Motor neuron (in vitro differentiated cells): ENCODE measurements at places on chromosomes 6 and 20. TPM values are rescaled to one million over a fixed set of nuclear protein-coding genes. Genes with fewer than 3 reads are reported as not detected.

- no peak for ATAC-seq
Observed at GRCh38 chr6:158835616-158836221, 16.6 kb upstream of the EZR start.

DNA sequence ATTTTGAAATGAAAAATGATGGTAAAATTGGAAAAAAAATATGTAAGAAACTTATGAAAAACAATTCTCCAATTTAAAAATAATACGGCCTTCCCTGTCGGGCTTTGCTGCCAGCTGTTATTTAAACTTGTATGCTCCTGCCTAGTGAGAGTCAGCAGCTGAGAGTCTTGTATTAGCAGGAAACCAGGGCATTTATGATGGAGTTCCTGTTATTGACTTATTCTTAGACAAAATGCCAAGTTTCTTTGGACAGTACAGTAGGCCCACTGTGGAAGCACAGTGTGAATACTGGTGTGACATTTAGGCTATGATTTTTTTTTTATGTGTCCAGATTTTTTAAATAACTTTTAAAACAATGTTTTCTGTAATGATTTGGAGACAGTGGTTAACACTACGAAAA, 42.1 kb downstream of the GMDS start:
- ATAC-seq = no peak

DNA sequence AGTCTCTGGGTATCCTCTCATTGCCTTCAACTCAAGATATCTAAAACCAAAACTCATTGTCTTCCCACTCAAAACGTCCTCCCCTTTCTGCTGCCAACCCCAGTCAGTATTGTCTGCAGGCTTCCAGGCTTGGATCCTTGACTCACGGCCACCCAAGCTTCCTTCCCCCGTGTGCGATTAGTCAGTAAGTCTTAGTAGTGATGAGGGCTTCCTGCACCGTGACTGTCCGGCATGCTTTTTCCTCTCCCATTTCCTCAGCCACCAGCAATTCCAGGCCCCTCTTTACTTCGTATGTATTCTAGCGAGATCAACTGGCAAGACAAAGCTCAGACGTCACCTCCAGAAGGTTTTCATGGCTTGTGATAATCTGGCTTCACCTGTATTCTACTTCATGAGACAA, 88.6 kb upstream of the DUSP22 start:
- ATAC-seq = no peak

DNA sequence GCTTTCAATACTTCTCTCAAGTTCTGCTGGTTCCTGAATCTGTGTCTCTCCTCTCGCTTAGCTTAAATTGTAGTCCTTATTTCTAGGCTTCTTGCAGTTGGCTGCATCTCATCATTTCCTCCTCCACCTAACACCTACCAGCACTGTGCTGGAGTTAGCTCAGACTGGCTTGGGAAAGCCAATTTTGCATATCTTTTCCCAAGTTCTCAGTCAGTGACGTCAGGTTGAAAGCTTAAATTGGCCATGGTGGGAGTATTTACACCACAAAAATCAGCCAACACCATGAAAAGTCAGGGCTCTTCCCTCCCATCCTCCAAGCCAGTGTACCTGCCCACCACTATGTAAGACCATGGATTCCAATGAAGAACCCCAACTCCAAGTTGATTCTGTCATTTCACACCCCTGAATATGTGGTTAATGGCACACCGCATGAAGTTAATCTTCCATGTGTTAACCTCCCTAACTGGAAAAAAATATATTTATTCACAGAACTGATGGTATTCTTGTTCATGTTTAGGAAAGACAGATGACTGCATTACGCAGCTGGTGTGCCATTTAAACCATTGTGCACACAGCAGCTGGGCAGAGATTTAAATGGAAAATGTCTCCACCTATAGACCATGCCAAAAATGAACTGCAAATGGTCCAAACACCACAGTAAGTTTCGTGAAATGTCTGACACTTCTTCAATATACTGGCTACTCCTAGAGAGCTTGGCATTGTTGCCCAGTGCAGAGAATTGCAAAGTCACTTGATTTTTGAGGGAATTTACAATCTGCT, 274.1 kb upstream of the MAP3K7 start:
- no peak for ATAC-seq

GRCh38 chr20:63247671-63248228, 6.5 kb downstream of the NKAIN4 start:
- no peak for ATAC-seq

The PNPLA1 gene
- total RNA-seq = 0.10 TPM in 1 of 2 replicates, not detected in the other

- ATAC-seq = peak; percentile 66
Observed at GRCh38 chr6:160387916-160388643, 39.9 kb downstream of the SLC22A3 start.

GRCh38 chr20:64055893-64056638, 6.6 kb upstream of the SOX18 start:
- ATAC-seq = peak; percentile 4

DNA sequence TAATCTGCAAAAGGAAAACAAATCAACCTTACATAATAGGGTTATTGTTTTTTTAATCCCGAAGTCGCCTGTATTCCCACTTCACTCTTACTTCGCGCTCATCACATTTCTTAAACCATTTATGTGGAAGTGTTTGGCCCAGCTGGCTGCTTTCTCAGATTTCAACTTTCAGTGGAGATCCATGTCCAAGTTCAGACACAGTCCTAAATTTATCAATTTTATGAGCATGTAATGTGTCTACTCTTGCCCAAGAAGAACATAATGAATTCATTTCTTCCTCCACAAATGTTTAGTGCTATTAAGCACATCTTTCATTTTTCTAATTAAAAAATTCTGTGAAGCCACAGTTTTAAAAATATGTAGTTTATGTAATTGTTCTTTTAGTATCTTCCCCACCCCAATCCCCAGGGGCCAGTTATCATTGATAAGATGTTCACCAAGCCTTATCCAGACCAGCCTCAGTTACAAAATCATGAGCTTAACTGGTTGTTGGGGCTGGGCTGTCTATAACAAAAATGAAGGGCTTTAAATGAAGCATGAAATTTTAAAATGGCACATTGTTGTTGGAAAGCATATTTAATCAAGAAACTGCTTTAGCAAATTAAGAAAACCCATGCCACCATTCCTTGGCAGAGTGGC, 151.7 kb downstream of the UST start:
- no peak for ATAC-seq

- no peak for ATAC-seq
Observed at GRCh38 chr6:82741325-82741995, 324.2 kb downstream of the UBE3D start.

The KCNQ5 gene
- total RNA-seq = 12.9 and 18.5 TPM in 2 replicates

GRCh38 chr6:161254464-161255253, 19.2 kb downstream of the AGPAT4 start:
- ATAC-seq = no peak
